ENCODE measurements at places on chromosomes 6 and 20. TPM values are rescaled to one million over a fixed set of nuclear protein-coding genes. Genes with fewer than 3 reads are reported as not detected.

DNA sequence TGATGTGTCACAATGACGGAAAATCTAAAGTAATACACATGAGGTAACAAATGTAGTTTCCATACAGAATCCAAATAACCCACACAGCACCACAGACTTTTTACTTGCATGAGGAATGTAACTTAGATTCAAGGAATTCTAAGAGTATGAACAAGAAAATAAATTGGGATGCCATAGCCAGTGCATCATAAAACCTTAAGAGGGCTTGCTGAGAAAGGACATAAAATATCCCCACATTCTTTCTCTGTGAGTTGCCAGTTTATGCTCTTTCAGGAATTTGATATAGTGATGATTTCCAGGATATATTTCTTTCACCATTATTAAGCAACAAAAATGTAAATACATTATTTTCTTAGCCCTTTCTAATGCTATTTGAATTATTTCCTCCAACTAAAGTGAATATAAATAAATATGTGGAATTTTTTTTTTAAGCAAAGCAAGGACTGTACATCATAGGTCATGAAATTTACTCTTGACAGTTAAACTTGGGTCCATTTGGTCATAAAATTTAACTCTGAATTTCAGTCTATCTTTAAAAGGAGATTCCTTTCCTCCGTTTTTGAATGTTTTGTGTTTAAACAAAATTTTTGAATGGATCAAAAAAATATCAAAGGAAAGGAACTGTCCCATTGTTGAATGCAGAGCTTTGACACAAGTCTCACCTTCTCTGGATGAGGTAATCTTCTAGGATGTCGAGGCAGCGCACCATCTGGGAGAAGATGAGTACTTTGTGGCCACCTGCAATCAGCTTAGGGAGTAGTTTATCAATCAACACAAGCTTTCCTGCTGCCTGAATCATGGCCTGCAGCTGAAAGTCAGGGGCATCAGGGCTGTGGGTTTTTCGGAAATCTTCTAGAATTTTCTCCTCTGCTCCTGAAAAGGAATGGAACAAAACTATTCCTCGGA lies 116.3 kb upstream of the EMILIN3 start:
- DNase-seq = no peak

DNA sequence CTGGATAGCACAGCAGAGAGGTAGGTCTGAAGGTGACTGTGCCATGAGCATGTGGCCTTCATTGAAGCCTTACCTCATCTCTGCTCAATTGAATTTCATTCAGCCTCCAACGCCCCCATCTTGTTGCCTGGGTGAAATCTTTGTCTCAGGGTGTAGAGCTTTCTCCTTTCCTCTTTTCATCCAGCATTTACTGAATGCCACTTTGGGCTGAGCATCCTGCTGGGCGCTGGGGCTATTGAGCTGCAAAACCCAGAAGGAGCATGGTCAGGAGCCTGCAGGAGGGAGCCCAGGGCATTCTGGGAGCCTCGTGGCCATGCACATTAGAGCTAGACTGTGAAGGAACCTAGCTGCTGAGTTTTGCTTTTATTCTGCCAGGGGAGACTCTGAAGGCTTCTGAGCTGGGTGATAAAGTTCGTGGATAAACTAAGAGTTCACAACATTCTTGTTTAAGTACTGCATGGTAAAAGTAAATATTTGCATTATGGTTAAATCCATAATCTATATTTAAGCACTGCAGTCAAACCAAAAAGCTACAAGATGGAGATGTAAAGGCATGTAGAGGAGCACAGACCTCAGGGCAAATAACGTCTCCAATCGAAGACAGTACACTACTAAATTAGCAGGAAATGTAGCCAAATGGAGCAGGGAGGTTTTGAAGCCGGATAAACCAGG lies 13.2 kb upstream of the ASXL1 start:
- DNase-seq = no peak

DNA sequence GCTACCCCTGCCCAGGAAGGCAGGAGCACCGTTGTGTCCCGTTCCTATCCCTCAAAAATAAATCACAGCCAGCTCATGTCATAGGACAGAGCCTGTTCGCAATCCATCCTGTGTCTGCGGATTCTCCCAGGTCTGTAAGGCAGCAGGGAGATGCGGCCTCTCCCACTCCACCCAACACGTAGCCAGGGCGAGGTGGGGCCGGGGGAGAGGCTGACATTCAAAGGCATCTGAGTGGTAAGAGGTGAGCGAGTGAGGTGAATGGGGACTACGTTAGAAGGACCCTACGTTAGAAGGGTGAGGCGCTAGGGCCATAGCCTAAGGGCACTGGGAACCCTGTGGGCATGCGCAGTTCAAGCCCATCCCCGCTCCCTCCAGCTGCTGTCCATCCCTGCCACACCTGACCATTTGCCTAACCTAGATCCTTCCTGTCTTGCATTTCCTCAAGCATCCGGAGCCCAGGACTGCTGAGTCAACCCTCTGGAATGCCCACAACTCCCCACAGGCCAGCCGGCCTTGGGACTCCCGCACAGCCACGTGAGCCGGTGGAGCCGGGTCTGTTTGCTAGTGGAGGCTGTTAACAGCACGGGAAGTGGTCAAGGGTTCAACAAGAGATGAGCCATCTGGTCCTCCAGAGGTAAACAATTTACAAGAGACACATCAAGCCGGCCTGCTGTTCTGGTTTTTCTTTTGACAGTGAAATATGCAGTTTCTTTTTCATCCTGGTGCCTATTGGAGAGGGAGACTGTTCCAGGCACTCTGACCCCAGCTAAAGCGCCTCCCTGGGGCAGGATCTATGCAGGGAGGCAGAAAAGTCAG lies 45.9 kb downstream of the RIPOR3 start:
- DNase-seq = peak; percentile 61

- DNase-seq = no peak
These were observed 112.4 kb upstream of the SALL4 start for GRCh38 chr20:51914758-51915157.

- peak; percentile 2 for DNase-seq
These were observed 146.9 kb downstream of the DNAH8 start for GRCh38 chr6:38861926-38862401.

GRCh38 chr6:6804843-6805615 lies 216.5 kb downstream of the LY86 start:
- DNase-seq = no peak

- no peak for DNase-seq
These were observed 8.1 kb upstream of the ZNFX1 start for GRCh38 chr20:49285813-49286494.

DNA sequence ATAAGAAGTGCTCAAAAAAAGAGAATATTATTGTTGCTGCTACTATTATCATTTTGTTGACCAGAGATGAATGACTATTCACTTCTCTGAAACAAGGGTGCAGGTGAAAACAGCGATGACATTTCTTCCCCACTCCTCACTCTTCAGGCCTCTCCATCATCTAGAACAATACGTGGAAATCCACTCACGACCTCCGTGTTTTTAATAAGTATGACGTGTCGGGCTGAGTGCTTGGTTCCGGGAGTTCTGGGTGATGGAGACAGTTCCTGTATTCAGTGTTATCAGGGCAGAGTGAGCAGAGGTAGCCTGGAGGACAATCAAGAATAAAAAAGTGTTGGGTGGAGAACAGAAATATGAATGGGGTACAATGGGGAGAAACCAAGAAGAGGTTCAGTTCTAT lies 130.0 kb upstream of the ZNF217 start:
- no peak for DNase-seq

GRCh38 chr20:11158146-11158545 lies 484.3 kb upstream of the JAG1 start:
- DNase-seq = no peak

CNKSR3 gene
- polyA plus RNA-seq = 28.6 TPM

GRCh38 chr6:24031496-24031895 lies 94.5 kb upstream of the NRSN1 start:
- no peak for DNase-seq

COL12A1 gene
- polyA plus RNA-seq = 38.9 TPM

TREML1 gene
- polyA plus RNA-seq = 1.2 TPM

GRCh38 chr6:121848523-121849255 lies 413.2 kb downstream of the GJA1 start:
- DNase-seq = no peak

DNA sequence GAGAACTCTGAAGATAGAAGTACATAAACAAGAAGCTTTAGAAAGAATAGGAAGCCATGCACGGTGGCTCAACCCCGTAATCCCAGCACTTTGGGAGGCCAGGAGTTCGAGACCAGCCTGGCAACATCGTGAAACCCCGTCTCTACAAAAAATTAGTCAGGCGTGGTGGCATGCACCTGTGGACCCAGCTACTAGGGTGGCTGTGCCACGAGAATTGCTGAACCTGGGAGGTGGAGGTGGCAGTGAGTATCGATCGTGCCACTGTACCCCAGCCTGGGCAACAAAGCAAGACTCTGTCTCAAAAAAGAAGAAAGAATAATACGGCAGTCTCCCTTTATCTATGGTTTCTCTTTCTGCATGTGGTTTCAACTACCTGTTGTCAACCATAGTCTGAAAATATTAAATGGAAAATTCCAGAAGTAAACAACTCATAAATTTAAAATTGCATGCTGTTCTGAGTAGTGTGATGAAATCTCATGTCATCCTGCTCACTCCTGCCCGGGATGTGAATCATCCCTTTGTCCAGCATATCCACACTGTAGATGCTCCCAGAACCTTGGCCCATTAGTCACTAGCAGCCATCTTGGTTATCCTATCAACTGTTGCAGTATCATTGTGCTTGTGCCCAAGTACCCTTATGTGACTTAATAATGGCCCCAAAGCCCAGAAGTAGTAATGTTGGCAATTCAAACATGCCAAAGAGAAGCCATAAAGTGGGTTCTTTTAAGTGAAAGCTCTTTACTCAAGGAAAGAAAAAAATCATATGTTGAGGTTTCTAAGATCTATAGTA lies 22.1 kb downstream of the DEK start:
- DNase-seq = no peak

DNA sequence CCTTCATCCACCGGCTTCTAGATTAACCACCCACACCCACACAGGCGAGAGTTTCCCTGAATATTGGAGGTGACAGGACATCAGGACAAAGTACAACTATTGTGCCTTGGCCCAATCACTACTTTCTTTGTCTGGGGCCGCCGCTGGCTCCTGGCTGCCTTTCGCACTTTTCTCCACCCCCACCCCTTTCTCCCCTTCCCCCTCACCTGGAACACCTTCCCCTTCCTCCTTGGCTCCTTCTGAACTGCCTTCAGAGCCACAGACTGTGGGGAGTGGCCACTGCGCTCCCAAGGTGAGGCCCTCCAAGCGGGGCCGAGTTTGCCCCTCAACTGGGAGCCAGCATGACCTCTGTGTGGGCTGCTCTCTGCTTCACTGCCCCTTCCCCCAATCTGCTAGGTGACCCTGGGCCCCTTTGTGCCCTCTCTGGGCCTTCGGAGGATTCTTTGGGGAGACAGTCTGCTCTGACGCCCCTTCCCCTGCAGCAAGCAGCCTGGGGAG lies 3.0 kb upstream of the VEGFA start:
- no peak for DNase-seq

DNA sequence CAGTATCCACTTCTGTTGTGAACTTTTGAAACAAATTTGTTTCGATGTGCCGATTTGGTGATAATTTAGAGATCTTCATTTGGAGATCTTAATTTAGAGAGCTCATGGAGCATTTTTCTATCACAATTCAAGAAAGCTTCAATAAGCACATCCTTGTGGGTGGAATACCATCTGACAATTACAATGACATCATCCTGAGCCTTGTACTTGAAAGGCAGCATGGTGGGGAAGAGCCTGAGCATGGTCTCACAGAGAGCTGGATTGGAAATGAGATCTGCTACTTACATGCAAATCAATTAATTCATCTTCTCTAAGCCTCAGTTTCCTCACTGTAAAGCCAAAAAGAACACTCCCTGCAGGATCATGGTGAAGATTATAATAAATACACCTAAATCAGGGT lies 75.9 kb downstream of the FRK start:
- DNase-seq = no peak

MCHR2 gene
- not detected for polyA plus RNA-seq
